ENCODE measurements at places on chromosomes 6 and 20.

DNA sequence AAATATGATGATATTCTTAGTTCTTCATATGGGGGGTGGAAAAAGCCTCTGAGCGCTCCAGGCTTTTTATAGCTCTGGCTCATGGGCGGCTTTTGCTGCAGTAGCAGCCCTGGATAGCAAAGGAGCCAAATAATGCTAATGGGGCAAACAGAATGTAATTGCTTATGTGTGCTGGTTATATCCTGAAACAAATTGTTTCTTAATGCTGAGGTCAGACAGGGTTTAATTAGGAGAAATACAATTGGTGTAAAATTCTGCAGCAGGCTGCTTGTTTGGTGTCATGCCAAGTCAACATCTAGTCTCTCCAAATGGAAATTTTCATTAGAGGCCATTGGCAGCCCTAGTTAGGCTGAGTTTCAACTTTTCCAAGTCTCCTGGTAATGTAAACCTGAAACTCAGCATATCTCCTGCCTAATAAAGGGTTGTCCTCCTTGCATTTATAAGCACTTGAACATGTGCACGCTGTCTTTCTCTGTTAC lies 530.1 kb upstream of the NOX3 start:
- no peak for DNase-seq

DNA sequence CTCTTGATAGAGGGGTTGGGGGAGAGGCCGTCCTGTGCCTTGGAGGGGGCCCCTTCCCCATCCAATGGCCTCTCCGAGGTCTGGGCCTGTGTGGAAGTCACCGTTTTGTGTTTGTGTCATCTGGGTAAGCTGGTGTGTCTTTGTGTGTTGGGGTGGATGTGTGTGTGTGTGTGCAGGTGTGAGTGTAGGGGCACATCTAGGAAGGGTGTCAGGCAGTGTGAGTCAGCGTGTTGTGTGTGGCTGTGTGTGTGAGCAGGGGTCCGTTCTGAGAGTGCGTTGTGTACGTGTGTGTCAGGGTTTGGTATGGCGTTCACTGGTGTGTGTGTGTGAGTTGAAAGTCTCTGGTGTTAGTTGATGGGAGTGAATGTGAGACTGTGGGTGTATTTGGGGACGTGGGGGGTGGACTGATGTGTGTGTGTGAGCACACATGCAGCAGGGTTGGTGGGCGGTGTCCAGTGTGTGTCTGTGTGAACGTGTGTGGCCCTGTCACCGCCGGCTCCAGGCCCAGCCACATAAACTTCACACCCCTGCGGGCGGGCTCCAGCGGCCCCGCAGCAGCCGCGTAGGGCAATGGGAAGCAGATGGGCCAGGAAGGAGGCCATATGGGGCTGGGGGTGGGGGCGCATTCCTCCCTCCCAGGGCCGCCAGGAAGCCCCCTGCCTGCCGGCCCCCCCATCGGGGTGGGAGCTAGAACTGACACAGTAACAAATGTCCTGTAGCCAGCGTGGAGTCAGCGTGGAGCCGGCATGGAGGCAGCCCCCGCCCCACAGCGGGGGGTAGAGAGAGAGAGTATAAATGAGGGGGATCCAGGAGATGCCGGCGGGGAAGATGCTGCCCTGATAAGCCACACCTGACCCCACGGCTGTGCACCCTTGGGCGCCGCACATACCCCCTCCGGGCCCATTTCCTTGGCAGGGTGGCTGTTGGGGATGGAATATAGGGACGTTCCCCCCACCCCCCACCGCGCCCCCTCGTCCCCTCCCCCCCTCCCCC lies 32.1 kb downstream of the SNAI1 start:
- DNase-seq = no peak

GRCh38 chr6:126662966-126663365 lies 323.1 kb downstream of the CENPW start:
- DNase-seq = no peak

DNA sequence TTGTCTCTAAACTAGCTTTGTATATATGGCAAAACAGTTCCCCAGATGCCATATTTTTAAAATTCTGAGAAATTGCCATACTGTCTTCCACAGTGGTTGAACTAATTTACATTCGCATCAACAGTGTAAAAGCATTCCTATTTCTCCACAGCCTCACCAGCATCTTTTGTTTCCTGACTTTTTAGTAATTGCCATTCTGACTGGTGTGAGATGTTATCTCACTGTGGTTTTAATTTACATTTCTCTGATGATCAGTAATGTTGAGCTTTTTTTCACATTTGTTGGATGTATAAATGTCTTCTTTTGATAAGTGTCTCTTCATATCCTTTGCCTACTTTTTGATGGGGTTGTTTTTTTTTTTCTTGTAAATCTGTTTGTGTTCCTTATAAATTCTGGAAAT lies 1222.7 kb upstream of the CITED2 start:
- DNase-seq = no peak

DNA sequence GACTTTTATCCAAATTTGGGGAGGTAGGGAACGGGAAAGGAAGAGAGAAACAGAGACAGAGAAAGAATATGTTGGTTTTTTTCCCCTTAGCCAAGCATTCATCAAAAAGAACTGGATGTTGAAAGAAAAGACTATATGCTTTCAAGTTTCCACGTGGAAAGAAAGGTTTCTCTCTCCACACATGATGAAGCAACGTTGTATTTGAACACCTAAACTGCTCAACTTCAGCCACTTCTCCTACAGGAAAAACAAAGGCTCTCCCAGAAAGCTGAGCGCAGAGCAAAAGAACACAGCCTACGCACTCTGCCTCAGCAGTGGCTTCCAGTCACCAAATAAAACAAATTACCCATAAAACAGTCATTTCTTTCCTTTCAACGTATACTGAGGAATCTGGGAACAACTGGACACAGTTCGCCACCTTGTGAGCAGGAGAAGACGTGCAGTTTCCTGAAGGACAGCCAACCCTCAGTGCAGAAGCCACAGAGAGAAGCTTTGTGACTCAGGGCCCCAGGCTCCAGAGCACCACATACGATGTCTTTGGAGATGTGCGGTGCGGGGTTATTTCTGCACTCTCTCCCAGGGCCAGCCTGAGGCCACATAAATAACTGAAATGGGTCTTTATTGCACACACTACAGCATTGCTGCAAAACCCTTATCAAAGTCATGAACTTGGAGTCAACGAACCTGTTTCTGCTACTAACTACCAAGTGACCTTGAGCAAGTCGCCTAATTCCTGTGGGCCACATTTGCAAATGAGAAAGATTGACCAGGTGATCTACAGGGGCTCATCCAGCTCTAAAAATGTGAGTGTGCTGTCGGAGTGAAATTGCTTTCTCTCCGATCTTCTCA lies 10.1 kb downstream of the IL17F start:
- DNase-seq = no peak

DNA sequence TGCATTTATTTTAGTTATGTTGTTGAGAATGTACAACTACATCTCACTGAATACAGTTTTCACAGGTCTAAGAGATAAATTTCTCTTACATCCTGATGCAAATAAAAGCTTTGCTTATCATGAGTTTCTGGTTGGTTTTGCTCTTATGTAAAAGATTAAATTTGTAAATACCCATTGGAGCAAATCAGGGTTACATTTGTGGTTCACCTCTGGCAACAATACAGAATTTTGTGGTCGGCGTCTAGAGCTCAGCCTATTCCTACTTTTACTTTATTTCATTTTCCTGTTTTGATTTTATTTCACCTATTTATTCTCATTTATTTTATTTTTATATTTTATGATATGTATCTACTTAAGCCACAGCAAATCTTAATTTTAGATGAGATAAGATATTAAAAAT lies 271.9 kb upstream of the MARCKS start:
- no peak for DNase-seq

- no peak for DNase-seq
These were observed 10.7 kb upstream of the DUSP22 start for GRCh38 chr6:281469-282103.

- DNase-seq = no peak
These were observed 81.7 kb upstream of the FRMD1 start for GRCh38 chr6:168160506-168161370.

DNA sequence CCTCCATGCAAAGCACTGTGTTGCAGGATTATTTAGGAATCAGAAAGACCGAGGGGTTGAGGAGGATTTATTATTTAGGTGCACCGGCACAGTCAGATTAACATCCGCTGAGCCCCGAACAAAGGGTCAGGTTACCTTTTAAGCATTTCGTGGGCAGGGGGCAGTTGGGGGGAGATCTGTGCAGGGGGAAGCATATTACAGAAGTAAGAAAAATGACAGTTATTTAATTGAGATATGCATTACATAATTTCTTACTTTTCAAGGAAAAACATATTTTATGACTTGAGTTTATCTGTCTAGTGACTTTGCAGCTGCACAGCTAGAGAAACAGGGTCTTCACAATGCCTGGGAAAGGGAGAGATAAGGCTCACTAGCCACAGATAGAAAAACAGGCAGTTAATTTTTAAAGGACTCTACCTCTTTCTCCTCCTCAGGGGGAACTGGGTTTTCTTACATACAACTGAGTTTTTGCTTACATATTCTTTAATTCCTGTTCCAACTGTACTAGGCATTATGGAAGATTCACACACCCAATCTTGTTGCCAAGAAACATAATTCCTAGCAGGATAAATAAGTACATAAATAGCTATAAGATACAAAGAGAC lies 1.7 kb upstream of the HINT3 start:
- DNase-seq = no peak

- no peak for DNase-seq
These were observed 112.4 kb downstream of the TAF4 start for GRCh38 chr20:61953037-61954021.

- no peak for DNase-seq
These were observed 81.4 kb downstream of the DLL1 start for GRCh38 chr6:170209354-170210025.

GRCh38 chr6:170317718-170318117 lies 11.2 kb downstream of the FAM120B start:
- DNase-seq = no peak

DNA sequence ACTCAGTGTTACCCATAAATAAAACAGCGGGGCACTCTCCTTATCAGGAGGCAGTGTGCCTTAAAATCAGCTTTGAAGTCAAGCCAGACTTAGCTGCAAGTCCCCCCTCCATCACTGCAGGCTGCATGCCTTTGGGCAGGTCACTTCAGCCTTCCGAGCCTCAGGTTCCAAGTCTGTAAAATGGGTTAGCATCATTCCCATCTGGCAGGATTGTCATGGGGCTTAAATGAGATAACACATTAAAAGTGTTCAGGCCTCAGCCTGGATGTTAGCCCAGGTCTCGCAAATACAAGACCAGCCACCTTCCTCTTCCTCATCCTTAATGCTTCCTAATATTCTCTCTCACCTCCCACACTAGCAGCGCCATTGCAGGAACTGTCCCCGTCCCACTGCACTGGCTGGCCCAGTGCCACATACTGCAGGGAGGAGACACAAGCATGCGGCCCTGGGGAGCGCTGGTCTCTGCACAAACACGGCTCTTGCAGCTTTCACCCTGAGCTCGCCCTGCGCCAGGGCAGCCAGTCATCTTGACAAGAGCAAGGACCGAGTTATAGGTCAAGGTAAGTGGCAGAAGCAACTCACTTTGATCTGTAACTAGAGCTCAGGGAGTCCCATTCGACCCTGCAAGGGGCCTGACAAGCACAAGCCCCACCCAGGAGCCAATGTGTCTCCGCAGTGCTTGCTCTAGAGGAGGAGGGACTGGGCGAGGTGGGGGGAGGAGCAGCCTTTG lies 564.6 kb upstream of the AGPAT4 start:
- DNase-seq = no peak

- no peak for DNase-seq
These were observed 47.7 kb downstream of the BANF2 start for GRCh38 chr20:17747431-17747846.

- DNase-seq = no peak
These were observed 79.8 kb upstream of the KIF25 start for GRCh38 chr6:167917551-167918154.

DNA sequence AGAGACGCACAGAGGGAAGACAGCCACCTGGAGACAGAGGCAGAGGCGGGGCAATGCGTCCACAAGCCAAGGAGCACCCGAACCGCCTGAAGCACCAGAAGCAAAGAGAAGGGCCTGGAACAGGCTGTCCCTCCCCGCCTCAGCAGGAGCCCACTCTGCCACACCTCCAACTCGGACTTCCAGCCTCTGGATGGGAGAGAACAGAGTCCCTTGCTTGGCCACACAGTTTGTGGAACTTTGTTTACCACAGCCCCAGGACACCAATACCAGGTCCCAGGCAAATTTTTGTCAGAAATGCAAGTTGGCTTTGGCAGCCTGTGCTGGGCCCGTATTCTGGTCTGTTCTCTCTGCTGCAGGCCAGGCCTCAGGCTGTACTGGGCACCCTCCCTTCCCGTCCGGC lies 87.5 kb upstream of the RPS6KA2 start:
- no peak for DNase-seq

DNA sequence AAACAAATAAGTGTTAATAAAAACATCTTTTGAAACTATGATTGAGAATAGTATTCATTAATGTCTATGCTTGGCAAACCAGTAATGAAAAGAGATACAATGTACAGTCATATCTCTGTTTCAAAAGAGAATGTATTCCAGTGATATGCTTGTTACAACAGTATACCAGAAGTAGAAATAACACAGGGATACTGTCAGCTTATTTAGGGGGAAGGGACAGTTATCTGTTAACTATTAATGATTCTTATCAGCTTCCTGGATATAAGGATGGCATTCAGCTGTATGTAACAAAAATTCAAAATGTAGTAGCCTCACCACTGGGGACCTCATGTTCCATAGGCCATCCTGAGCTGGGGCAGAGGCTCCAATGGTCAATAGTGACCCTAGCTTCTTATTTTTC lies 103.8 kb upstream of the TBX18 start:
- no peak for DNase-seq

GRCh38 chr6:164124986-164125385 lies 710.5 kb downstream of the QKI start:
- DNase-seq = no peak

DNA sequence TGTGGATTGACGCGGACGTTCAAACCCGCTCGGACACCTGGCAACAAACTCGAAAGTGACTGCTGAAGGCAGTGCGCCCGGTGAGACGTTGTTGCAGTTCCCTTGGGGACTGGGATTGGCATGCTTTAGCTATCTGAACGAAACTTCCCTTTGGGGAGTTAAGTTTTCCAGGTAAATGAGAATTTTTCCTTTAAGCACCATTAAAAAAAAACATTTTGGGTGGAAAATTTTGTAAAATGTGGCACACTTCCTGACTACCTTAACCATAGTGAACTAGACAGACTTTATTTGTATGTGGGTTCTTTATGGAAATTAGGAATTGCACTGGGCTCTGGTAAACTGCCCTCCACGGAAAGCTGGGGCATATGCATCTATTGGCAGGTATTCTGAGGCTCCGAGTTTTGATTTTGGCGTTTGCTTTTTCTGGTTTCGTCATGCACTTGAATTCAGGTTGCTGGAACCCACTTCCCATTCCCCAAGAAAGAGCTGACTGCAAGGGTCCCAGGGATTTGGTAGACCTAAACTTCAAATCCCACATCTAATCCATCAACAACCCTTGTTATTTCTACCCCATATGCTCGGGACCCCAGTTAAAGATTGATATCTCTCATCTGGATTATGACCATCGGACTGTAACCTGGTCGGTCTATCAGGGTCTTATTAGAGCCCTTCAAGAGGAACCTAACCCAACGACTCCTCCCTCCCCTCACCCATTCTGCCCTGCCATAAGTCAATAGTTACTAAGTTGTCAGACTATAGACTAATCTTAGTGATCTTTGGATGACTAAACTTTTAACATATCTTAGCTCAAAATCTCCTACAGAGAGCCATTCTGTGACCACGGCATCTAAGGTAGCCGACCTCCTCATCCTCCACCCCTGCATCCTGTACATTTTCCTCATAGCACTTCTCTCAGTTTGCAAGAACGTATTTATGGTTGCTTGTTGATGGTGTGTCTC lies 800 bp upstream of the DYNLT1 start:
- no peak for DNase-seq

- no peak for DNase-seq
These were observed 399.6 kb downstream of the NKAIN2 start for GRCh38 chr6:124203101-124203811.

GRCh38 chr6:62923728-62924127 lies 287.5 kb upstream of the FKBP1C start:
- no peak for DNase-seq
